ENCODE measurements at places on chromosomes 5 and 9.

DNA sequence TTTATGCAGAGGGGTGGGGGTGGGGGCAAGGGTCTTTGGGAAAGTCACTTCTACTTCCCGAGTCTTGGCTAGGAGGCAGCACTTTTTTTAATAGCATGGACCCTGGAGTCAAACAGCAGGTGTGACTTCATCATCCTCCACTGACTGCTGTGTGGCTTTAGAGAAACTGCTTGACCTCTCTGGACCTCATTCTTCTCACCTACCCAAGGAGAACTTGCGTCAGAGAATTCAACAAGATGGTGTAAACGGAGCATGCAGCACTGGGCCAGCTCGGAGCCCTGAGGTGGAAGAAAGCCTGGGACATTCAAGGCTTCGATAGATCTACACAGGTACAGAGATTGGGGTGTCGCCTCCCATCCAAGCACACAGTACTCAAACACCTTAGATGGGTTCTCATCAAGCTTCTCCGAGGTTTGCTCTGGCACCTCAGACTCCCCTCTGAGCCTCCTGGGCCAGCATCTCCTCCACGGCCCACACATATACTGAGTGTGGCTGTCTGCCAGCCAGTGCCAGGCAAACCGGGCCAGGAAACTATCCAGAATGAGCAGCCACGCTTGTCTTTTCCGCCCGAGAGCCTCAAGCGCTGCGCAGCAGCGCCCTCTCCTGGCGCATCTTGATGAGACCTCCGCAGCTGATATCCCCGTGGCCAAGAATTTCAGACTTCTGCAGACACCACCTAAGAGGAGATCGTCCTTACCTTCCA lies 4.6 kb upstream of the SLC25A48 start:
- DNase-seq: peak; percentile 66

- no peak for DNase-seq
Measured at GRCh38 chr5:161387121-161387520, 159.4 kb downstream of the GABRB2 start.

- DNase-seq: no peak
Measured at GRCh38 chr5:54794135-54794975, 191.0 kb downstream of the ESM1 start.

- no peak for DNase-seq
Measured at GRCh38 chr9:71908825-71909224, 2.2 kb downstream of the ABHD17B start.

GRCh38 chr5:124231802-124232201 lies 514.6 kb downstream of the ZNF608 start:
- DNase-seq: no peak

- DNase-seq: no peak
Measured at GRCh38 chr5:134527961-134528424, 2.5 kb downstream of the JADE2 start.

DNA sequence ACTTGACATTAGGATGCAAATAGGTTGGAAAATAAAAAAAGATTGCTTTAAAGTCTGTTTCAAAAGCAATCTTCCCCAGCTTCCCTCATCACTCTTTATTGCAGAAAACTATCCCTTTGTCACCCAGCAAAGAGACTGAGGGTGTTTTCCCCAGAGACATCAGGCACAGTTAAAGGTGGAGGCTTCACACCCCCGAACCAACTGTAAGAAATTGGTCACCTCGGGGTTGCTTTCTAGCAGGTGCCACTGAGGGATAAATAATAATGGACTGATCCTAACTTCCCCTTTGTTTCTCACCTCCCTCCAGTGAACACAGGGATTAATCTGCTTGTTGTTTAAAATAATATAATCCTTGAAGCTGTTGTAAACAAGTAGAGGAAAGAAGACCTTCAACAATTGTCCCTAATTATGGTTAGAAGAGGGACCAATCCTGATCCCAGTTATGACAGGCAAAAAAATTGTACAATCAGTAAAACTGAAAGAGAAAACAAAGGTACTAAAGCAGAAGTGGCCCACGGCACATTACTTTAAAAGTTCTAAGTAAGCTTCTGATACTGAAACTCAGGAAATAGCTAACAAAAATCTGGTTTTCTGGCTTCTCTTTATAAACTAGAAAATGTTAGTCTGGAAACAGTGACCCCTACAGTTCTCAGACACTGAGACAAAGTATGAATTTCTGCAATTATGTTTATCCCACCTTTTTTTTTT lies 6.6 kb upstream of the PCSK1 start:
- DNase-seq: no peak

DNA sequence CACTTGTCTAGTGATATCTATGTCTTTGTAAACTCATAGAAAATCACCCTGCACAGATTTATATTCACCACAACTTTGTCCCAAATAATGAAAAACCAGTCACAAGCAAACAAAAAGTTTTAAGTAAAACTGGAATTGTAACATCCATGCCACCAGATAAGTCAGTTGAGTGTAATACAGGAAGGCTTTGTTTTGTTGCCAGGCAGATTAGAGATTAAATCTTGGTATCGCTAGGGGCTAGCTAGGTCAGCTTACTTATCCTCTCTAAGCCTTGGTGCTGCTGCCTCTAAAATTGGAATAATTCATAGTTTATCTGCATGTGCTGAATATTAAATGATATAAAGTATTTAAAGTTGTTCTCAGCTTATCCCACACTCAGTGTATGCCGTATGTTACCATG lies 1062.5 kb downstream of the CDH9 start:
- no peak for DNase-seq

GRCh38 chr9:101026824-101027223 lies 1.7 kb upstream of the PLPPR1 start:
- no peak for DNase-seq

DNA sequence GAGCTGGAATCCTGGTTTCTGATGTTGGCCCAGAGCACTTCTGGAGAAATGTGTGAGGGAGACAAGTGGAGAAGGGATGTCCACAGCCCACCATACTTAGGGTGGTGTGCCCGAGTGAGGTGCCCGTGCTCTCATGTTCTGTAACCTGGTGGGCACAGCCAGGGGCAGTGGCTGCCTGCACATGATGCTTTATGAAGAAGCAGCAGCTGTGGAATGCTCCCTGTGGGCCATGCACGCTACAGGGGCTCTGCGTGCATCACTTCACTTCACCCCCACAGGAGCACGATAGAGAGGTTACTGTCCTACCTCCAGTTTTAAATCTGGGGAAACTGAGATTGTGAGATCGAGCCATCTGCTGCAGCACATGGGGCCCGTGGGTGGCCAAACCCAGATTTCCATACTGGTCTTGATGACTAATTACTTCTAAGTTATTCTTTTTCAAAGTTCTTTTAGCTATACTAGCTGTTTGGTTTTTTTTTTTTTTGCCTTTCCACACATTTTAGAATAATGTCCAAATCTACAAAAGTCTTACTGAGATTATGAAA lies 441.6 kb downstream of the GADD45G start:
- DNase-seq: no peak

DNA sequence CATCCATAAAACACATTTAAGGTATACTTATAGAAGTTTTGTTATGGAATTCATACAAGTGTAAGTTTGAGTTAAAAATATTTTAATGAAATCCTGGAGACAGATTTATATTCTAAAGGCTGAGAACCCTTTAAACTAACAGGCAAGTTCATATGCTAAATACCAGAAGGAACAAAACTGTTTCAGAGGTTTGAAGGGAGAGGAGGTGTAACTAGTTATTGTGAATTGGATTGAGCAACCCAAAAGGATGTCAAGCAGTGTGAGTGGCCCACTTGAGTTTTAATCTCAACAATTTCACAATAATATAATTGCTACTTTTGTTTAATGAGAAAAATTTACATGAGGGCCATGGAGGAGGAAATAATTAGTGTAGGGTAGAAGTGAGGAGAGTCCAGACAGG lies 348.5 kb upstream of the ACTBL2 start:
- DNase-seq: no peak

GRCh38 chr9:37575921-37576721 lies at the start of gene FBXO10:
TSS of gene FBXO10 (minus strand) at chr9:37576380. CDS start at chr9:37541768, 34,612 bp downstream.
- peak; percentile 43 for DNase-seq

DNA sequence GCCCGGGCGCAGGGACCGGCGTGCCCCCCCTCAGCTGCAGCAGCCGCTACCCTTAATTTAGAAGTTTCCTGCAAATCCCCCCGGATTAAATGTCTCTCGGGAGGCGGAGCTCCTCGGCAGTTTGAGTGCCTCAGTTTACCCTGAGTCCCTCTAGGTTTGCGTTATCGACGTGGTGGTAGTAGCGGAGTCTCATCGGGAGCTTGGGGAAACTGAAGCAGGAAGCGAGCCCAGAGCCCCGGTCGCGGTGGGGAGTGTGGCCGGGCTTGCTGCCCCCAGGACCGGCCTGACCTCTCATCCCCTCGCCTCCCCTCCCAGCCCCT lies 529 bp upstream of the TPM2 start:
- DNase-seq: no peak

GRCh38 chr9:13759551-13759950 lies 480.1 kb upstream of the MPDZ start:
- DNase-seq: no peak

DNA sequence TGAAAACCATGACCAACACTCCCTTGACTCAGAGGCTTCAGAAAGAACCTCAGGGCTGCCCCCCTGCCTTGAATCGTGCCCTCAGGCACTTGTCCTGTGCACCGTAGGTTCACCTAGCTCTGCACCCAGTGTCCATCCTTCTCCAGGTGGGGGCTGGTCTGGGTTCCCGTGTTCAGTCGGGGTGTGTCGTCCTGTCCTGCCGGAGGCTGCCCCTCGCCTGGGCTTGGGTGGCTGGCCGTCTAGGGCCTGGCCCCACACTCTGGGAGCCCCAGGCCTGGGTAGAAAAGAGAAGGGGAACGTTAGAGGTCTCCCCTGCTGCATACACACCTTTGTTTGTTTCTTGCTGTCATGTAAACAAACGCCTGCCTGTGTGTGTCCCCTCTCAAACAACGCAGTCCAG lies 29.3 kb downstream of the CATSPER3 start:
- DNase-seq: no peak

- DNase-seq: no peak
Measured at GRCh38 chr9:98877311-98877710, 66.4 kb upstream of the COL15A1 start.

- no peak for DNase-seq
Measured at GRCh38 chr5:172490514-172491461, 36.5 kb upstream of the SH3PXD2B start.

DNA sequence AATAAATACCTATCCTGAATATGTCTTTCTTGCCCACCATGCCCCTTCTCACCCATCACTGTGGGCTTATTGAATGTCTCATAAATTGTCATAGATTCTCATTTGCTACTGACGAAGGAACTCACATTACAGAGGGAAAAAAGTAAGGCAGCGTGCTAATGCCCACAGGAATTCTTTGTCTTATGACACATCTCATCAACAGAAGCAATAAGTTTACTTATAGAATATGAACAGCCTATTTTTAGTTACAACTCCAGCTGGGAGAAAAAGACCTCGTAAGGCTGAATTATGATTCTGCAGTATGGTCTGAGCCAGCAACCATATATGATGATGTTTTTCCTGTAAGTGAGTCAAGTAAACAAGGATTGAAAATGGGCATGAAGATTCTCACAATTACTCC lies 22.4 kb upstream of the ATG10 start:
- DNase-seq: no peak

DNA sequence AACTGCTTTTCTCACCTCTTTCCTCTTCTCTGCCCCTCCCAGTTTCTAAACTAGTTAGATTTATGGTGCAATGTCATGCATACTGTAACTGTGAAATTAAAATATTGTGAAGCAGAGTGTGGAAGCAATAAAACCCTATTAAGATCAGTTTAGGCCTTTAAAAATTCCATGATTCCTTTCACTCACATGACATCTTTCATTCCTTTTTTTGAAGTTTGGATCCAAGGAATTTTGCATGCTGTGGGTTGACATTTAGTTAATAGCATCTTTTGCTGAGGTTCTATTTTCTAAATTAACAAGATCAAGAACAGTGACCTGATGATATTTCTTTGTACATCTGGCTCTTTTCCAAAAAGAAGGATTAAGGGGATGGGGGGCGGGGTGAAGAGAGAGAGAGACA lies 13.7 kb downstream of the FOXD1 start:
- no peak for DNase-seq

DNA sequence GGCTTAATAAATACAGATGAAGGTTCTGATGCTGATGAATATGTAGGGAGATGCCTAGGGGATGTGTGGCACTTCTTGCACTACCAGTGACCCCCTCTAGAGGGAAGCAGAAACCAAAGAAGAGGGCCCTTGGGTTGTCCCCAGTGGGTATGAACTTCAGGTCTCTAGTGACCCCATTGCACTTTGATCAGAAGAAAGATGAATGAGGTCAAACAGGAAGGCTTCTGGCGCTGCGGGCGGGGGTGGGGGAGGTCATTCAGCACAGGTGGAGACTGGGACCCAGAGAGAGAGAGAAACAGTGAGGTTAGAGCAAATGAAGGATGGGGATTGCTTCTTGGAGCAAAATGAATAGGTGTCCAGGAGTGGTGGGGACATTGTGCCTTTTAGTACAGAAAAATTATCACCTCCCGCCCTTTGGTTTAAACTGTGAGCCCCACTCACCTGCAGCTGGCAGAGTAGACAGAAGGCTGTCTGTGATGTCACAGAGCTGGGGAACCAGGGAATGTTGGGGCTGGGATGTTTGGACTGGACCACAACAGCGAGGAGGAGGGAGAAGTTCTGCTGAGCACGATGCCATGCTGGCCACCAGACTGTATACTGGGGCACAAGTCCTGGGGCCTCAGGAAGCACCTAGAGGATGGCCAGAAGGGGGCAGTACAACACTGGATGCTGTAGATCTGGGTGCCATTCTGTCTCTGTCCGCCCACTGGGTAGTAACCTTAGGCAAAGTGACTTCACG lies at the start of gene TEX48:
TSS of gene TEX48 (minus strand) at position 599 of the 739 bp plus-strand sequence. CDS start 10,469 bp downstream, outside the sequence.
- DNase-seq: peak; percentile 38

DNA sequence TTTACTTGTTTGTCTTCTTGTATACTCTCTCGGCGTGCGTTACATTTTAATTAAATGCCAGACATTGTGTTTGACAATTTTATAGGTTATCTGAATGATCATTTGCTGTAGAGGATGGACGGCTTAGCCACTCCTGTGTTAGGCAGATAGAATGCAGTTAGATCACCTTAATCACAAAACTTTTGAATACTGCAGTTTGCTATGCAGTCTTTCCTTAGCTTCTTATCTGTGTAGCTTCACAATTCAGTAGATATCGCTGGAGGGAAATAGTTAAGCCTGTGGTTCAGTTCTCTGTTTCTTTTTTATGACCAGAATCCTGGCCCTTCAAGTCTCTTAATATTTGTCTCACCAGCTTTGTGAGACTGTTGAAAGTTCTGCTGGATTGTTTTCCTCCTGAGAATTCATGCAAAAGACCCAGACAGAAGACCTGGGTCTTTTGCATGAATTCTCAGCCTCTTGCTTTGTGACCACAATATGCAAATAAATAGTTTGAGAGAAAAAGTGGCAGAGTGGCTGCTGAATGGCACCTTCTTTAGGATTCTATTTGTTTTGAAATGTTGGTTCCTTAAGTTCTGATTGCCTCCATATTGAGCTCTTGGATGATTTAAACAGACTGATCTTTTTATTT lies 40.2 kb downstream of the RASA1 start:
- DNase-seq: no peak

DNA sequence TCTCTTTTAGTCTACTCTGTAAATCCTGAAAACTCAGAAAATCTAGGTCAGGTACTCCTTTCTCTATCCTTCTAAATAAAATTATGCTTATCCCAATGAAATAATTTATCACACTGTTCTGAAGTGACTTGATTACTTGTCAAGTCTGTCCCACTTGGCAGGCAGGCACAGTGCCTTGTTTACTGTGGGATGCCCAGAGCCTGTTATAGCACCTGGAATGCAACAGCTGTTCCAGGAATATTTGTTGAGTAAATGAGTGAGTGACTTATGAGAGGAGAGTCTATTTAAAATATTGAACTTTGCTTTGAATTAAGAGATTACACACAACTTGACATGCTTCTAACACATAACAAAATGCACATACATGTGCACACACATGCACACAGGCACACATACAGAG lies 130.0 kb downstream of the MPDZ start:
- DNase-seq: no peak

Measured in GM12891 (cell line).